ENCODE measurements at places on chromosomes 5 and 9.

- no peak for DNase-seq
Observed at GRCh38 chr5:8714861-8715260, 831.0 kb downstream of the SEMA5A start.

DNA sequence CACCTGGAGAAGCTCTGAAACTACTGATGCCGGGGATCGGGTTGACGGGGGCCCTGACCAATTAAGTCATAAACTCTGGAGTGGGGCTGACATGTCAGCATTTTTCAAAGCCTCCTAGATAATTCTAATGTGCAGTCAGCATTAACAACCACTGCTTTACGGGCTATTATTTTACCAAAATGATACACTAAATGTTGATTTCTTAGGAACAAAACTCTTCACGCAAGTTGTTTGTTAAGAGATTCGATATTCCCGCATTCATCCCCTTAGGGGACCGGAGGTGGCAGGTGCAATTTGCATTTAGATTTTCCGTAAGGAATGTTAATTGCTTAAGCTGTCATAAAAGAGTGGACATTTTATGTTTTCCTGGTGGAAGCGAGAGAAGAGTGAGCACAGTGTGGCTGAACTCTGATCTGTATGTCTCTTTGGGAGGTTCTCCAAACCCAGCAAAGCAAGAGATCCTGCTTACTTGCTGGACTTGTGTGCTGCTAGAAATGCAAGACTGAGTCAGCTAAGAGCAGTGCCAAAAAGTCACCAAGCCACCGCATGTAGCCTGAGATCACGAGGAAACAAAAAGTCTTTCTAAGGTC is 77.6 kb downstream of the UGCG start:
- no peak for DNase-seq

GRCh38 chr5:138276402-138277054 is 2.1 kb upstream of the GFRA3 start:
- no peak for DNase-seq

DNA sequence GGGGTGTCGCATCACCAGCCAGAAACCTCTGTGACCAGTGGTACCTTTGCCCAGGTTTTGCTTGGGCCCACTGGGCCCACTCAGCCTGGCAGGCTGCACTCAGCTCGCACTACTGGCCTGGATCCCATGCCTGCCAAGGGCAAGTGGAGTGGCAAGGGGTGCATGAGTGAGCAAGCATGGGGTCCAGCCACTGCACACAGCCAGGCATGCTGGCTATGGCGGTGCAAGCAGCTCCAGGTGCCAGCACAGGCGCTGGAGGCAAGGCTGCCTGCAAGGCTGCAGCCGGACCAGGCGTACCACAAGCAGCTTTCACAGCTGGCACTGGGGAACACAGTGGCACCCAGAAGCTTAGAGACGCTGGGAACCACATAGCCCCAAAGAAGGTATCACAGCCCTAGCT is 80.1 kb downstream of the NLN start:
- no peak for DNase-seq

DNA sequence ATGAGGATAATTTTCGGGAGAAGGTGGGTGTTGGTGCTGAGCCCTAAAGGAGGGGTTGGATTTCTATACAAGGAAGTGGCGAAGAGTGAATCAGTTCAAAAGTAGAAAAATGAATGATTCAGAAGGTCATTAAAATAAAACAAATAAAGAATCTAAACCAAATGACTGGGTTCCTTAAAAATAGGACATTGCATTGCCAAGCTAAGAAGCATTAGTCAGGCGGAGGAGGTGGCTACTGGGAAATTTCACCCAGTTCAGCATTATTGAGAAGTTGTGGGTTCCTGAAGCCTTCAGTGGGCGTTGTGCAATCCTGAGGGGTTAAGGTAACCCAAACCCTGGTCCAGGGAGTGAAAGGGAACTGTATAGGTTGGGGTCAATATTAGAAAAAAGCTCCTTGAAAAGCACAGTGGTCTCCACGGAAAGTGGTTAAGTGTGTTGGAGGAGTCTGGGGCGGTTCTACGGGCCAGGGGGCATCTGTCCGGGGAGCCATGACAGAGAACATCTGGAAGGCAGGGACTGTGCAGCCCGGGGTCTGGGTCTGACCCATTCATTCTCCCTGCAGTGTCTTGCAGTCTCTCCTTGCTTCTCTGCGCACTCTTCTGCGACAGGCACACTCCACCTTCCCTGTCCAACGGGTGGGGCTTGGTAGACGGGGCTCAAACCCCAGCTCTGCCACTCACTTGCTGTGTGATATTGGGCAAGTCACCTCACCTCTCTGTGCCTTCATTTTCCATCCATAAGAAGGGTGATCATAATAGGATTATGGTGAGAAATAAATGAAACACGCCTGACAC is 27.6 kb upstream of the DUSP1 start:
- DNase-seq: no peak

- no peak for DNase-seq
Observed at GRCh38 chr9:99486684-99487083, 264.6 kb downstream of the SEC61B start.

DNA sequence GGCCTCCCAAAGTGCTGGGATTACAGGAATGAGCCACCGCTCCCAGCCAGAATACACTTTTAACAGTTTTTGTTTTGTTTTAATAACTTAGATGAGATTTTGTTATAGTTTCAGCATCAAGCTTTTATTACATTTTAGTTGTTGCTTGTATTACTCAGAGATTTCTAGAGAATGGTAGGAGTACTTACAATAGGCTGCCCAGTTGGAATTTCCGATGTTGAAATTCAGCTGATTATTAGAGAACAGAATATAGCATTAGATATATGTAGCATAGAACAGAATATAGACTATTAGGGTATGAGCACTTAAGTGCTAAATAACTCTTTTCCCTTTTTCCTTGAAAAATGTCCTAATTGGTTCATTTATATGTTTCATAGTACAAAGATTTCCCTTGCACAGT is 6.2 kb downstream of the KDM4C start:
- DNase-seq: no peak

- no peak for DNase-seq
Observed at GRCh38 chr5:115979201-115980041, 17.1 kb downstream of the LVRN start.

- peak; percentile 61 for DNase-seq
Observed at GRCh38 chr9:34633851-34634550, 3.6 kb downstream of the SIGMAR1 start.

DNA sequence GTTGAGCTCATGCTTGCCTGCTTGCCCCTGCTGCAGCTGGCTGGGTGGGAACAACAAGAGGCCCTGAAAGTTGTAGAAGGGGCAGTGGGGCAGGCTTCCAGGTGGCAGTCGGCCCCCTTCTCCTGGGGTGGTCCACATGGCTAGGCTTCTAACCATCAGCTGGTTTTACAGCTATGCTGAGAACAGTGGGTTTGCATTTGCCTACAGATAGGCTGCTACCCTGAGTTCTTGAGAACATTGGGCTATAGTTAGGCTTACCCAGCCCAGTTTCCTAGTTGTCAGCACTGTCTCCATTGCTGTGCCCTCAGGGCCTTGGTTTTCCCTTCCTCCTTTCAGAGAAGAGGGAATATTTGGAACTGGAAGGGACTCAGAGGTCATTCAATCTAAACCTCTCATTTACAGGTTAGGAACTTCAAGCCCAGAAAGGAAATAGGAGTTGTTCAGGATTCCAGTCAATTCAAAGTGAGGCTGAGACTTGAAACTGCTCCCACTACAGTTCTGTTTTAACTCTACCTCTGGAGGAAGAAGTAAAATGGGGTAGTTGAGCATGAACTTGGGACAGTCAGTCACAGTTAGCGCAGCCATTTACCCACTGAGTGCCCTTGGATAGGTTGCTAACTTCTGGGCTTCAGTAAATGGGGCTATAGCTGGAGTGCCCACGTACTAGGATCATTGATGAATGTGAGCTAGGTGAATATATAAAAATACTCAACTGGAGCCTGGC is 11.5 kb downstream of the LARP1 start:
- DNase-seq: no peak

DNA sequence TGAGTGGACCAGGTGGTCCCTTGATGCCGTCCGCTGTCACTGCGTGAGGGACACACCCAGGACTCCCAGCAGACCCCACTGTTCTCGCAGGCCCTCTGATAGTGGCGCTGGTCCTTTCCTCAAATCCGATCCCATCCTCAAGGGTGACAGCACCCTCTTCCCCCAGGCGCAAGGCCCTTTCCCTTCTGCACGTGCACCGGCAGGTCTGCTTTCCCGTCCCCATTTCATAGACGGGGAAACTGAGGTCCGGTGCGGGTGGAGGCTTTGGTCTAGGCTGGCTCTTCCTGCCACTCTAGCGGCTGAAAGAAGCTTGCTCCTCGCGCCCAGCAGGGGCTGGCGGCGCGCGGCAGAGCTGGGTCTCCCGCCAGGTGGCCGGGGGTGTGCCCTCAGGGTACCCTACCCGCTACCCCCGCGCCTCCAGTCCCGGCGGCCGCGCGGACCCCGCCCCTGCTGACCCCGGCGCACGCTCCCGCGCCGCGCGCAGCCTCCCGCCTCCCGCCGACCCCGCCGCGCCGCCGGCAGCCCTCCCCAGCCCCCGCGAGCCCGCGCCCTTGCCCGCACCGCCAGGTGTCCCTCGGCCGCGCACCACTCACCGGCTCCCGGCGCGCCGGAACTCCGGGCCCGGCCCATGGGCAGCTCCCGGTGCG is 453 bp downstream of the RASGEF1C start:
- DNase-seq: no peak

DNA sequence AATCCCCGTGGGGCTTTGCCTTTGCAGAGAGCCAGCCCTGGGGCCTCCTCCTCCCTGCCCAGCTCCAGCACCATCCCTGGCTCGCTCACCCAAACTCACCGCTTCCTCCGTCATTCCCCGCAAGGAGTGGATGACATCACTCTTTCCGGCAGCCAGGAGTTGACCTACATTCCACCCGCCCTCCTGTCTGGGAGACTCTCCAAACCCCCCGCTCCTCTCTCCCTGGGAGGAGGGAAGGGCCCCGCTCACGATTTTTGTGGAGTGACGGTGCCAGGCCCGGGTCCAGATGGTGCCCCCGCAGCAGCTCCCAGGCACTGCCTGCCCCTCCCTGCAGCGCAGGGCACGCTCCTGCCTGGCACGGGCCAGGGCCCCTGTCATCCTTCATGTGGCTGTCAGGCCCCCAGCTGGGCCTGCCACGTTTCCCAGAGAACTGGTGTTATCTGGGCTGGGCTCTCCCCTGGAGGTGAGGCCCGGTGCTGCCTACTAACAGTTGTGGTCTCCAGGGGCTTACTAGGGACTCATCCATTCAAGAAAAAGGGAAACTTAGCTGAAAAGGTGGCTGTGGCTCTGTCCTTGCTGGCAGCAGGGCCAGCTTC is 52.3 kb downstream of the NTNG2 start:
- DNase-seq: no peak

All from activated T-helper 1 cell treated with Interleukin-2 at 50 U/mL for 16 hours (primary cell).